ENCODE measurements at places on chromosomes 5 and 9. TPM values are rescaled to one million over a fixed set of nuclear protein-coding genes. Genes with fewer than 3 reads are reported as not detected.

Gene NPR3
- total RNA-seq, result 23.7 TPM

Gene TCF7
- 5.4 TPM for total RNA-seq

Gene FBP2
- total RNA-seq, result 1.0 TPM

Gene ARHGAP26
- total RNA-seq, result 38.8 TPM

Gene CDX1
- total RNA-seq, result not detected

Gene STC2
- total RNA-seq, result 48.9 TPM

Gene PITX1
- total RNA-seq, result 31.1 TPM

Gene WDR31
- 17.2 TPM for total RNA-seq

Gene PDCD1LG2
- total RNA-seq, result not detected

Gene AGXT2
- total RNA-seq, result not detected

Gene FOXD4
- 0.82 TPM for total RNA-seq

Gene INSYN2B
- 0.49 TPM for total RNA-seq

Gene ITGA2
- 26.3 TPM for total RNA-seq

Gene ADGRD2
- not detected for total RNA-seq

Gene GKAP1
- 34.0 TPM for total RNA-seq

Gene PCDHB14
- total RNA-seq, result 13.5 TPM

Gene SPATA31A3
- not detected for total RNA-seq

Gene TLX3
- total RNA-seq, result not detected

Gene GABRG2
- total RNA-seq, result 19.2 TPM

Gene FGFR4
- total RNA-seq, result 8.6 TPM

Gene BHMT2
- total RNA-seq, result 7.5 TPM

Gene SLC6A18
- not detected for total RNA-seq

Gene SLC1A1
- 9.8 TPM for total RNA-seq

Gene PCDHGB3
- 14.2 TPM for total RNA-seq

Gene C9orf50
- total RNA-seq, result 0.71 TPM

Gene OR1J2
- total RNA-seq, result not detected

Gene NPDC1
- 56.4 TPM for total RNA-seq

Gene SPATA31D4
- not detected for total RNA-seq
